ENCODE measurements at places on chromosomes 3 and 15.
A peak's percentile ranks its signal among the peaks of the same experiment; 100 is the strongest.

DNA sequence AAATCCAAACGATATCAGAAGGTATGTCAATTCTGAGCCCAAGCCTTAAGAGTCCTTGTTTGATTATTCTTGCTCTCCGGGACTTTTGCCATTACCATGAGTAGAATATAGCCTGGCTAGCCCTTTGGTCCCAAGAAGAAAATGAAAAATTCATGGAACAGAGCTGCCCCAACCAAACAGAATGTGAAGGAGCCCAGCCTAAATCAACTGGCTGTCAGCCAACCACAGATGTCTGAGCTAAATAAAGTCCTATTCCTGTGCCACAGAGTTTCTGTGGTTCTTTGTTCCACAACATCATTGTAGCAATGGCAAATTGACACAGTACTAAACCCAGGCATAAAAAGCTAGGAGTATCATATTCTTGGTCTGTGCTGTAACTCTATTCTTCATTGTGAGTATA, 185.2 kb downstream of the CPNE4 start:
- no peak for DNase-seq

DNA sequence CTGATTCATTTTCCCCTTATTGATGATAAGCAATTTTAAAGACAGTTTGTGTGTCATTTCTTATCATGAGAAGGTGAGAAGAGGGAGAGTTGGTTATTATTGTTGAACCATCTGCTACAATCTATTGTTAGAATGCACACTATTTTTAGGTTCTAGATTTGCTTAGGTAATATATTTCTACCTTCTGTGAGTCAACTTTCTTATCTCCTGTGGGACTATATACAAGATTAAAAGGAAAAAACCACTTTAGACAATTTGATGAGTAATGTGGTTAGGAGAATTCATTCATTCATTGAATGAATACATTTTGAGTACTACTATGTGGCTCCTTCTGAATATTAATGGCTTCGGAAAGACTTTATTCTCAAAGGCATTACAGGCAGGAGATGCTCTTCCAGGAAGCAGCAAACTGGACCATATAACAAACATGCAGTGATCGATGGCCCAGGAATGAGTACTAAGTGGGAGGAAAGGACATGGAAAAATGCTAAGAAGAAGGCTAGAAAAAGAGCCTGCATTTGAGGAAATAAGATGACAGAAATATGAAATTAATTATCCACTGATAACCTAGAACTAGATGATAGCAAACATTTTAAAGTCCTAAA, 22.4 kb downstream of the SPTSSB start:
- no peak for DNase-seq

- no peak for DNase-seq
These were observed 5.8 kb upstream of the SLC22A14 start for GRCh38 chr3:38276081-38276916.

- DNase-seq, result no peak
These were observed 136.0 kb downstream of the KCNMB2 start for GRCh38 chr3:178672275-178672674.

DNA sequence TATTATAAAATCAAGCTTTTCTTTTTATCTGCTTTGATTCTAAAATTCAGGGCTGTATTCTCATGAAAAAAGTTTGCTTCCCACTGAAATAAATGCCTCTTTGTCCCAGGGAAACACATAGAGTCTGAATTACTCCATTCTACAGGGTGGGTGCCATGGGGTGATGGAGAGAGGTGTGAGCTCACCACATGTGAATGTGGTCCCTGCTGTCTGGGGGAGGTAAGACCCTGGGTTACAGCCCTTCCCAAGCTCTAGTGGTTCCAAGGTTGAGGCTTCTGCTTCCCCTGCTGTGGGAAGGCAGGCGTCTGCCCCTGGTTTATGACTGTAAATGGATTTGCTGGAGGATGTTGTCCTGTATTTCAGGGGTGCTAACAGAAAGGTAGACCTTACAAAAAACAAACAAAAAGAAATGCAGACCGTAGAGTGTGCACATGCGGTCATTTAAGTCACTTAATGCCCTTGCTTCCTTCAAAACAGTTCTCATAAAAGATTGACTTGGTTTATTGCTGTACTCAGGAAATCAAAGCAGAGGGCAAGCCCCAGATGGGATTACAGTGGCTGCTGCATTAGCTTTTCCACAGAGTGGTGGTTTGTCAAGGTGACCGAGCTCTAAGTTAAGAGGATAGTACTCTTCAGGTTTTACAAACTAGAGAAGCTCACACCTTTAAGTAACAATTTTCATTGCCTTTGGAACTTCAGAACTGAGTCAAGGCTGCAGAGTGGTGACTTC, 49.2 kb downstream of the CTDSPL start:
- no peak for DNase-seq

GRCh38 chr15:60062826-60063225, 58.7 kb downstream of the FOXB1 start:
- DNase-seq, result no peak

DNA sequence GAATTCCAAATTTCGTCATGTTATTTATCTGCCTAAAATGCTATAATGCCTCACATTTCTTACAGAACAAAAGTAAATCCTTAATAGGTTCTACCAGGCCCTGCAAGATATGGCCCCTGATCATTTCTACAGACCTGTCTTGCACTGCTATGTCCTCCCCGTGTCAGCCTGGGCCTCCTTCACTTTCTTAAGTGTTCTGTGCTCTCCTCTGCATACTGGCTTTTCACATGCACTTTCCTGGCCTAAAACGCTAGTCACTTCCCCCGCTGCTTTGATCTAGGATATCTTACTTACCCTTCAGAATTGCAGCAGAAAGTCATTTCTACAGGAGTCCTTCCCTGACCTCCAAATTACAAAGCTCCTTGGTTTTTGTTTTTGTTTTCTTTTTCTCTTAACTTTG, 551.3 kb downstream of the NSUN3 start:
- no peak for DNase-seq

DNA sequence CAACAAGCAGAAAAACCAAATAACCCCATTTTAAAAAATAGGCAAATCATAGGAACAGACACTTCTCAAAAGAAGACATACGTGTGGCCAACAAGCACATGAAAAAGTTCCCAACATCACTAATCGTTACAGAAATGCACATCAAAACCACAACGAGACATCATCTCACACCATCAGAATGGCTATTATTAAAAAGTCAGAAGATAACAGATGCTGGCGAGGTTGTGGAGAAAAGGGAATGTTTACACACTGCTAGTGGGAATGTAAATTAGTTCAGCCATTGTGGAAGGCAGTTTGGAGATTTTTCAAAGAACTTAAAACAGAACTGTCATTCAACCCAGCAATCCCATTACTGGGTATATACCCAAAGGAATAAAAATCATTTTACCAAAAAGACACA, 60.7 kb downstream of the ABI3BP start:
- no peak for DNase-seq

DNA sequence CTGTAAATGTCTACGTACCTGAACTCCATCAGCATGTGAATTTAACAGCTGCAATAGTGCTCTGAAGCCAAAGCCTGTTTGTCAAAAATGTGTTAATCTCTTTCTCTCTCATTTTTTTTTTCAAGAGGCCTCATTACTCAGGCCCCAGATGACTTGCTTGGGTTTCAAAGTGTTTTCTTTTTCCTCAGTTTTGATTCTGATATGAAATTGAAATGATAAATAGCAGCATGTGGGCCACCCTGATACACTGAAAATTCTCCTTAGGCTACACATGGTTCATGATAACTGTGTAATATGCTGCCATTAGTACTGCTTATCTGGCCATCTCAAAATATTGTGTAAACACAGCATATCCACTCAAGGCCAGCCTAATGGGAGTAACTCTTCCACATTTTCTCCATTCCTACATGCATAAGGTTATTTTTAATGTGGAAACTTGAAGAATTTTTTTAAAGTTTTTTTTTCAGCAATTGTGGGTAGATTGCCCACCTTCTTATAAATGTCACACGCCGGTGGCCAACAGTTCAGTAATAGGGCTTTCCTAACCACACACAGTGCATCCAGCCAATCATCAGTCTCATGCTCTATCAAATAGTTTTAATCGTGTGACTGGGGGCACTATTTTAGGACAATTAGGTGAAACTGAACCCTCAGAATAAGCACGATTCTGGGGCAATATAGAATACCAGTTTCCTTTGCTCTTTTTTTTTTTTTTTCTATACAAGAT, 13.1 kb upstream of the DENND4A start:
- peak; percentile 43 for DNase-seq

- peak; percentile 45 for DNase-seq
These were observed 16.9 kb upstream of the KNG1 start for GRCh38 chr3:186700267-186700666.

DNA sequence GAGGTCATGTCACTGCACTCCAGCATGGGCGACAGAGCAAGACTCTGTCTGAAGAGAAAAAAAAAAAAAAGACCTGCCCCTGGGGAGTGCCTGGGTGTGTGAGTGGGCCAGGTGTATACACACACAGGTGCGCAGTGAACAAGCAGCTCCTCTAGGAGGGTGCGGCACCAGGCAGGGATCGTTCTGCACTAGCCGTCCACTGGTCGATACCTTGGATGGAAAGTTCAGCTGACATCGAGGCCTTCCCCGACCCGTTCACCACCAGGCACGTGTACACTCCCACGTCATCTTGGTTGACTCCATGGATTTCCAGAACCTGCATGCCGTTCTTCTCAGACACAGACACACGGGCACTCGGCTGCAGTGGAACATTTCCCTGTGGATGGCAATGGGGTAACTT, 147.0 kb downstream of the MYLK start:
- DNase-seq, result no peak

GRCh38 chr3:31250116-31250777, 282.5 kb upstream of the STT3B start:
- peak; percentile 50 for DNase-seq

DNA sequence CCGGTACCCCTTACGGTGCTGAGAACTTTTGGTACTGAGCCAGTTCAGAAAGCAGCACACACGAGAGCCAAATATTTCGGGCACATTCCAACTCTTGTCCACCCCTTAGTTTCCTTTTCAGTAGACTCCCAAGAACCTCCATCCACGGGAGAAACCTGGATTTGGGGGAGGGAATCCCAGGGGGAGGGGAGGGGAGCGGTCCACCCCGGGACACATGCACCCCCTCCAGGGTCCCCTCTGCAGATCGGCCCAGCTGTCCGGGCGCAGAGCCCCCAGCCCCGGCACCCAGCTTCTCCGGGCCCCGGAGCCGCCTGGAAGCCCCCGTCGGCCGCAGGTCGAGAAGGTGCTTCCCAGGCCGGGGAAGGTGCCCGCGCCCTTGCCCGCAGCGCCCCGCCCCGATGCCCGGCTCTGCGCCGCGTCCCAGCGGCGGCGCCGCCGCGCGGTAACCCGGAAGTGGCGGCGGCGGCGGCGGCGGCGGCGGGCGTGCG, 455 bp upstream of the ABHD17C start:
- peak; percentile 14 for DNase-seq

- no peak for DNase-seq
These were observed 54.4 kb upstream of the SLC12A8 start for GRCh38 chr3:125266971-125267370.

DNA sequence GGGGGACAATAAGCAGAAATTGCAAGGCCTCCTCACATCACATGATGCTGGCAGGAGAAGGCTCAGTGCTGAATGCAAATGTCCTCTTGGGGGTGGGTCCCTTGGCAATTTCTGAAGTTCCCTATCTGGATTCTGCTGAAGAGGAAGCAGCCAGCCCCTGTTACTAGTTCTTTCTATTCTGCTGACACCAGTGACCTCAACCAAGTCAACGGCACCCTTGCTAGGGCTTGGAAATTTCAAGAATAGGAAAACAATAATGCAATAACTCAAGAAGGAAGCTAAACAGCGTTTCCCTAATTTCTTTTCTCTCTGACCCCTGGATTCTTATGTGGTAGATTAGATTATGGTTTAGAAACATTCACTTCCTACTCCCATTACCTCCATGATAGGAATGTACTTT, 46.2 kb upstream of the FOXP1 start:
- peak; percentile 66 for DNase-seq

- DNase-seq, result peak; percentile 54
These were observed 15.6 kb downstream of the CPA3 start for GRCh38 chr3:148880681-148881080.

DNA sequence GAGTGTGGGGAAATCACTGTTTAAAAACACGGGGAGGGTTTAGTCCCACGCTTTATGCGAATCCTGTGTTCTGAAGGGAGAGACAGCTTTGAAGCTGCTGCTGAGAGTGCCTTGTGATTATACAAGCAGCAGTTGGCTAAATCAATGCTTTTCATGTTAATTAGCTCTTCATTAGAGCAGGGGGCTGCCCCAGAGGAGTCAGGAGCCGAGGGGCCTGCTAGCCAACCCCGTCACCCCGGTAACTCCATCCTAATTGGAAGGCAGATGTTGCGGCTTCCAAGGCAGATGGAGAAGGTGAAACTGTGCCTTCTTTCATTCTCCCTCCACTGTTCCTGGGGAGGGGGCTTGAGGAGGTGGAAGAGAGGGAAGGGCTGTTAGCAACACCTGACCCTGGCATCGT, 92.4 kb upstream of the ANKRD34C start:
- no peak for DNase-seq

GRCh38 chr15:85534031-85534430, 153.6 kb downstream of the AKAP13 start:
- peak; percentile 23 for DNase-seq

- DNase-seq, result no peak
These were observed 104.4 kb upstream of the IQSEC1 start for GRCh38 chr3:13177641-13178040.
